ENCODE measurements at places on chromosomes 2 and 18.
A peak's percentile ranks its signal among the peaks of the same experiment; 100 is the strongest.

- DNase-seq = no peak
These were observed 24.1 kb downstream of the CABLES1 start for GRCh38 chr18:23159344-23159743.

GRCh38 chr2:224982910-224983711, 59.2 kb downstream of the DOCK10 start:
- peak; percentile 82 for DNase-seq

GRCh38 chr2:238082151-238082550, 18.0 kb upstream of the ESPNL start:
- DNase-seq = no peak

DNA sequence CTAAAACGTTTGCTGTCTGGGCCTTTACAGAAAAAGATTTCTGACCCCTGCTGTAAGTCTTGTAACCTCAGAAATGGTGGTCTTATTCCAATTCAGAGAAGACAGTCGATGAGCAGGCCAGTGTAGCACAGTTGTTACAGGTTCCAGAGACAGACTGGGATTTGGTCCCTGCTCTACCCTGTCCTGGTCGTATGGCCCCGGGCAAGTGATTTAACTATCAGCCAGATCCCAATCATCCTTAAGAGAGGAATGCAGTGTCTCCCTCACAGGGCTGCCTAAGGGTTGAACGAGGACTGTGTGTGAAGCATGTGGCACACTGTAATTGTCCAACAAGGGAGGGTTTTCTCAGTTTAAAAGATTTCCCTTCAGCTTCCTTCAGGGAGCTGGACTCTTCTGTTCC, 47.2 kb downstream of the HK2 start:
- no peak for DNase-seq

DNA sequence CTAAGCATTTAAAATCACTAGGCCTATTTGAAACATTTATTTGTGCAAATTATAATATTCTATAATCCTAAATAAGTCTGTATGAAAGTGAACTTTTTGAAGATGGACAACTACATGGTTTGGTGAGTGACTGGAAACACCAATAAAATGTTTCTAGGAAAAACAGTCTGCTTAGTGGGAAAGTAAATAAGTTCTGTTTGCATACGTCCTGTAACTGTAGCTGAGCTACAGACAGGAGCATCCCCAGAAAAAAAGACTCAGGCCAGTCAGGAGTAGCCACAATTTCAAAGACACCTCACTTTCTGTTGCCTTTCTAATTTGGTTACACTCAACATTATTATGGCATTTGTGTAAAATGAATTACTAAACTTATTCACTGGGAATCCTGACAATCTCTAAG, 28.4 kb upstream of the KCNJ3 start:
- no peak for DNase-seq

- DNase-seq = peak; percentile 43
These were observed 12.0 kb upstream of the BCL11A start for GRCh38 chr2:60565472-60565871.

DNA sequence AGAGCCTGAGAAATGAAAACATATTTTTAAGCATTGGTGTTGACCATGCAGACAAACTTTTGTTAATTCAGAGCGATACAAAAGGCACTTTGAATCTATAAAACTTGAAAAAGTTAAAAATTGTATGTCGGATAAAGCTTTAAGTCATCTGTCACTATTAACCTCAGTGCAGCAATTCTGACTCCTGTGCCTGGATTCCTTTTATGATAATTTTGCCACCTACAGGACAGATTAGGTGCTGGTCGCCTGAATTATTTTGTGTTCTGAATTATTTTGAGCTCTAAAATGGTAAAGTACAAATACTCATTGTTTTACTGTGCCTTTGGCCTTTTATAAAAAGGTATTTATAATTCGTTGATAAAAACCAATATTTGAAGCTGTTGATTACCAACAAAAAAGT, 19.4 kb upstream of the RNF138 start:
- DNase-seq = no peak

- no peak for DNase-seq
These were observed 60.2 kb downstream of the DPP4 start for GRCh38 chr2:162013514-162014475.

DNA sequence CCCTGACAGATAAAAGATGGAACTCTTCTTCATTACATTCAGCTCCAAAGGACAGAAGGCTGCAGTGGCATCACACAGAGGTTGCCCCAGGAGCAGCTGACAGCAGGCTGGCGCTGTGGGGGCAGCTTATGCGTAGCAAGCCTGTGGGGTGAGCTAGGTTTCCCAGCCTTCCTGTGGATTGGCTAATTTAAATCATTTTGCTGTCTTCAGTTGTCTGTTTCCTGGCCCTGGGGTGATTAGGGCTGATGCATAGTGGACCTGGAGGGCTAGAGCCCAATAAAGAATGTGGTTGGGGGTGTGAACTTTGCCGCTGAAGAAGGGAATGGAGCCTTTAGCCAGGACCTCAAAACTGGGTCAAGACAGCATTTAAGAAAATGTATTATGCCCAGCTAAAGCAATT, 1038.0 kb downstream of the SOCS6 start:
- no peak for DNase-seq

- DNase-seq = no peak
These were observed 495.9 kb upstream of the CNTNAP5 start for GRCh38 chr2:123528996-123529707.

- no peak for DNase-seq
These were observed 118.8 kb downstream of the SCN9A start for GRCh38 chr2:166256896-166257295.

- no peak for DNase-seq
These were observed 39.4 kb downstream of the AFTPH start for GRCh38 chr2:64563436-64563938.

- DNase-seq = no peak
These were observed 45.7 kb downstream of the ITGB1BP1 start for GRCh38 chr2:9377461-9378097.

DNA sequence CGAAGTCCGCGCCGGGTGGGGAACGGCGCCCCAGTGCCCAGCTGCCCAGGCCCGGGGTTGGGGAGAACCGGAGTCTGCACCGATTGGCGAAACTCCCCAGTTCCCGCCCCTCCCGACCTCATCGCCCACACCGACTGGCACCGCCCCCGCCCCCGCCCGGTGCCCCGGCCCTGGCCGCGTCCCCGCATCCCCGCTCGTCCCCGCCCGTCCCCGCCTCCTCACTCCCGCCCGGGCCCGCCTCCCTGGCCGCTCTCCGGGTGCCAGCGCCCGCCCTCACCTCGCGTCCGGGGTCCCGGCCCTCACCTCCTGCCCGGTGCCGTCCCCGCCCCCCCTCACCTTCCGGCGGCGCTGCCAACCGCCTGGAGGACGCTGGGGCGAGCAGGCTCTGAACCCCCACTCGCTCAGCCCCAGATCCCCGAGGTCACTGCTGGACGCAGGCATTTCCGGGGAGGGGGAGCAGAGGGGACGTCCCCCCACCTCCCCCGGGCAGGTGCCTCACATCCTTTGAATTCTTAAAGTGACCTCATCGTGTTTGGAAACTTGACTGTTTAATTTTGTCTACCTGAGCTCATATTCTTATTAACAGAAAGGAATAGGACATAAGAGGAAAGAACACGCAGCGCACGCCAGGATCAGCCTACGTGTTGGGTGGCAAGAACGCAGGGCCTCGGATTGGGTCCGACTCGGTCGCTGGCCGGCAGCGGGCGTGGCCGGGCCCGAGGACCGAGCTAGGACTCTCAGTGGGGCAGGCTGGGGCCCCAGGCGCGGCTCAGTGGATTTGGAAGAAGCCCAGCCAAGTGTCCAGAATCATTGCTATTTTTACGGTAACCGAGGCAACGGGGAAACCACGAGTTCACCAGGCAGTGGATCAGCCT, at the start of gene FAM110C:
Gene FAM110C, minus strand, starts transcription at position 35 of the 875 bp plus-strand sequence. CDS start 120 bp downstream, outside the sequence.
- peak; percentile 67 for DNase-seq

- DNase-seq = no peak
These were observed 22.0 kb downstream of the MXD1 start for GRCh38 chr2:69936906-69937305.

DNA sequence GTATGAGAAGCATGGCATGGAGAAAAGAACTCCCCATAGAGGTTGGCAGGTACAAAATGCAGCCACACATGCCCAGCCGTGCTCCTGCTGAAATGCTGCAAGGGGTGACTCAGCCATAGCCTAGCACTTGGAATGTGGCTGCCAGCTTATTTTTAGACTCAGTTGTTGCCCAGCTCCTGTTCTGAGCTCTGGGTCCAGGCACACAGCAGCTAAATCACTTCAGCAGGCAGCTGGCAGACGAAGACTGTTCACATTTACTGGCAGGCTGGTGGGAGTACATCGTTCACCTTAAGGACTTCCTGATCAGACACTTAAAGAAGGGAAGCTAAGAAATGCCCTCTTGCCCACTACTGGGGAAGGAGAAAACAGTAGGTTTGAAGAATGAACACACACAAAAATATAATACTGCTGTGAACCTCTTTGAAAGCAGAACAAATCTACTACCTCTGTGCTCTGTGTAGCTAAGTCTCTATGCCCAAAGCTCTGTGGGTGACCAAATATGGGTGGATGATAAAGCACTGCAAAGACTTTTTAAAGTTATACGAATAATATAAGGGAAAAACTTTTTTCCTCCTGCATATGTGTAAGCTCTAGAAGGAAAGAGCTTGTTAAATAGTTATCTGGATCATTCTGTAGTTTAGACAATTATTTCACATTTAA, 146.1 kb downstream of the LNPK start:
- DNase-seq = no peak

DNA sequence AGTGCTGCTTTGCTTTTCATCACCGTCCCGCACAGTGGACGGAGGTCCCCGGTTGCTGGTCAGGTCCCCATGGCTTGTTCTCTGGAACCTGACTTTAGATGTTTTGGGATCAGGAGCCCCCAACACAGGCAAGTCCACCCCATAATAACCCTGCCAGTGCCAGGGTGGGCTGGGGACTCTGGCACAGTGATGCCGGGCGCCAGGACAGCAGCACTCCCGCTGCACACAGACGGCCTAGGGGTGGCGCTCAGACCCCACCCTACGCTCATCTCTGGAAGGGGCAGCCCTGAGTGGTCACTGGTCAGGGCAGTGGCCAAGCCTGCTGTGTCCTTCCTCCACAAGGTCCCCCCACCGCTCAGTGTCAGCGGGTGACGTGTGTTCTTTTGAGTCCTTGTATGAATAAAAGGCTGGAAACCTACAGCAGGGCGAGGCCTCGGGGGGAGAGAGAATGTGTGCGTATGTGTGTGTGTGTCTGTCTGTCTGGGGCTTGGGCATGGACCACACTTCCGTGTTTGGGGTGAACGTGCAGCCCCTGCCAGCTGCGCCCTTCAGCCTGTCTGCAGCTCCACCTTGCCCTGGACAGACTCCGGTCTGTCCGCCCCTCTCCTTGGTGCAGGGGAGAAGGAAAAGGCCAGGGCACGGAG, 32.3 kb downstream of the GPC1 start:
- DNase-seq = no peak

- DNase-seq = no peak
These were observed 12.5 kb upstream of the MAL start for GRCh38 chr2:95012881-95013550.

DNA sequence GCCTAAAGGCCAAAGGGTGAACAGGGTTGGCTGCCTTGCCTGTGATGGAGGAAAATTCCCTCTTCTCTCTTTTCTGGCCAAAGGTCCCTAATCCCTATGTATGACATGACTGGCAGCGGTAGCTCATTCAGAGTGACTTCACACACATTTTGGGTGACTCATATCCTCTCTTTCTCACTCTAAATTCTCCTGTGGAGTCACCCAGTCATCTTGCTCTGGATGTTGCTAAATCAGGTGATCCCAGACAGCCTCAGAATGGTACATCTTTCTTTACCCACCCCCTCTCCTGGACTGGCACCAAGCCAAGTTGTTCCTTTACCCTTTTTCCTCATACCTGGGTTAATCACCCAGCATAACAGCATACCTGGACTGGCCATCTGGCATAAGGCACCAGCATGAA, 77.2 kb downstream of the NEURL3 start:
- DNase-seq = no peak

- no peak for DNase-seq
These were observed 100.0 kb downstream of the COLEC12 start for GRCh38 chr18:400456-400855.

- DNase-seq = peak; percentile 28
These were observed 44.4 kb upstream of the RBM44 start for GRCh38 chr2:237754182-237754581.

DNA sequence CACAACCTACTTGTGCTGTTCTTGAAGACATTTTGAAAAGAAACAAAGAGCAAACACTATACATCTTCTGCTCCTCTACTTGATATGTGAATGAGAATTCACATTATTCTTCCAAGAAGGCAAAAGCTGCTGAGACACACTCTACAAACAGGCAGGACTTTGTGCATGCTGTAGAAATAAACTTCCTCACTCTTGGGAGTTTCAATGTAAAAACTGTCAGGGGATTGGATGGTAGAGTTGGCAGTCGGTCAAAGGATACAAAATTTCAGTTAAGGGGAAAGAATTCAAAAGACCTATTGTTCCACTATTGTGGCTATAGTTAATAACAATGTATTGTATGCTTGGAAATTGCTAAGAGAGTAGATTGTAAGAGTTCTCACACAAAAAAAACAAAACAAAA, 196.3 kb downstream of the MC4R start:
- no peak for DNase-seq

DNA sequence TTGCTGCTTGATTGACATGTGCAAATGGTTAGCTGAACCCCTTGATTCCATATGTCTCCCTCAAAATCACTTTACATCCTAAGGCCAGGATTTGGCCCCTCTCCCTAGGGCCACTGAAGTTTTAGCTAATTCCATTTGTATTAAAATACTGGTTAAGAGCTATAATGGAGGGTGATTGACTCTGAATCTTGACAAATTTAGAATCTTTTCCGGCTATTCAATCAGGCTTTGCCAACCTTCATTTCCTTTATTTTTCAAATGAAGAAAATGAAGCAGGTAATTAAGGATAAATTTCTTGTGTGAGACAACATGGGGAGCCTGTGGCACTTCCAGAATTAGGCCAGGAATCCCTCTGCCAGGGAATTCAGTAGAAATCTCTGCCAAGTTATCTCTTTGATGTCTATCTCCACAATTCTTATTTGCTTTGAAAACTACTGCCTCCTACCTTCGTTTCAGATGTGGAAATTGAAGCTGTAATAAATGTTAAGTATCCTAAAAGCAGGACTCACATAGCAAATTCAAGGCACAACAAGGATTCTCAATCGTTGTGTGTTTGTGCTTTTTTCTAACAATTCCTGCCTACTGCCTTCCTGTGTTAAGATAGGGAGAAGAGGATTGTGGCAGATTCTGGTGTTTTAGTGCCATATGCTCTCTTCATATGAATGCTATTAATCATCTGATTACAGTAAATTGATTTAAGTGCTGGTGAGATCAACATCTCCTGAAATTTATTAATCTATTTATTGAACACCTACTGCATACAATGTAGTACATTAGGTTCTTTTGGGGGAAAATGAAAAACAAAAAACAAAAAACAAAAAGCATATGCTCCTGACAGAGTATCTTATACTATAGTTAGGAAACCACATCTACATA, 47.8 kb upstream of the MAP4K3 start:
- no peak for DNase-seq

GRCh38 chr18:3075491-3075890, 62.5 kb upstream of the LPIN2 start:
- DNase-seq = no peak

GRCh38 chr2:70132244-70133126, 45.2 kb downstream of the PCBP1 start:
- DNase-seq = no peak

Measured in cardiac muscle cell (in vitro differentiated cells and primary cell).